ENCODE measurements at places on chromosomes 2 and 18.

DNA sequence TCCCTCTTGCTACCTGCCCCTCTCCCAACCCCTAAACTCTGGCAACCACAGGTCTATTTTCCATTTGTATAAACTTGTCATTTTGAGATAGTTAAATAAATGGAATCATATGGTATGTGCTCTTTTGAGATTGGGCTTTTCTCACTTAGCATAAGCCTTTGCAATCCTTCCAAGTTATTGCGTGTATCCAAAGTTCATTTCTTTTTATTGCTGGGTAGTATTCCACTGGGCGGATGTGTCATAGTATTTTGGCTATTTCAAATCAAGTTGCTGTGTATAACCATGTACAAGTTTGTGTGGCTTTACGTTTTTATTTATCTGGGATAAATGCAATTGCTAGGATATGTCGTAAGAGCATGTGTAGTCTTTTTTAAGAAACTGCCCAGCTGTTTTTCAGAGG is 55.5 kb upstream of the CUL3 start:
- no peak for DNase-seq

DNA sequence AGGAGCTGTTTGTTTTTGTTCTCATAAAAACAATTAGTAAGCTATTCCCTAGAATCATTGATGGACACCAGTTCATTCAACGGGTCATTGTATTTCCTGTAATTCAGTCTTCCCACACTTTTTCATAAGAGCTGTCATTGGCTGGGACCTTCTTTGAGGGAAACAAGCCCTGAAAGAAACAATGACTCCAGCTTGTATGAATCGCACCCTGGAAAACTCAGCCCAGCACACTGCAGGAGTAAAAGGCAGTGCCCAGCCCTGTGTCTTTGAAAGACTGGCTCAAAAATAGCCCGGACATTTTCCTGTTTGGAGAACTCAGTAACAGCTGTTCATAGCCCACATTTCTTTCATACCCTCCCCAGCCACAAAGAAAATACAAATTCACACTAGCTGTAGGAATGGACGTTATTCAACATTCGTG is 81.5 kb downstream of the NCKAP5 start:
- no peak for DNase-seq

DNA sequence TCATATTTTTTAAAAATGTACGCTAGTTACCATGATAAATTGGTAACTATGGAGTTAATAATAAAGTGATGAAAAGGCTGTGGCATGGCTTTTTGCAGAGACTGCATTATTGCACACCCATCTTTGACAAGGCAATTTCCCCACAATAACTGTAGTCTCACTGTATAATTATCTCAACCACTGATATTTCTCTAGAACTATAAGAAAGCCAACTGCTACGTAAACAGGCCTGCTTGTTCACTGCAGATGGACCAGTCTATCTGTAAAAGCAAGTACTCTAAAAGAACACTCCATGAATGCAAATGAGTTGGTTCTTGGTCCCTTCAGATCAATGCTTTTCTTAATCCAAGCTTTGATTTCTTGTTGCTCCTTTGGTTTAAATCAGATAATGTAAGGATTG is 218.7 kb downstream of the RBM43 start:
- no peak for DNase-seq

DNA sequence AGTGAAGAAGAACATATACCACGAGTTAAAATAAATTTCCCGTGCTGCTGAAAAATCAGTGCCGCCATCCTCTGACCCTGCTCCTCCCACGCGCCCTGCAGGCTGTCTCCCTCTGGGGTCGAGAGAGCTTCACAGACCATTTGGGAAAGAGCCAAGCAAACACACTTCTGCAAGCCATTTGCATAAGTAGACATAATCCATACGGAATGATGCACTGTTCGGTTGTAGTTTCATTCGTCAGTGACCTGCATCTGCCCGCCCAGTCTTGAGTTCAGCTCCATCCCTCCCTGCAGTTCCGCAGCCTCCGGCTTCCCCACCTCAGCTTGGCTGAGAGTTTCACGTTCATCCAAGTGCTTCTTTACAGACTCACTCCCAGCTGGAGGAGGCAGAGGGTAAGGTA is 69.6 kb downstream of the TRAPPC12 start:
- no peak for DNase-seq

DNA sequence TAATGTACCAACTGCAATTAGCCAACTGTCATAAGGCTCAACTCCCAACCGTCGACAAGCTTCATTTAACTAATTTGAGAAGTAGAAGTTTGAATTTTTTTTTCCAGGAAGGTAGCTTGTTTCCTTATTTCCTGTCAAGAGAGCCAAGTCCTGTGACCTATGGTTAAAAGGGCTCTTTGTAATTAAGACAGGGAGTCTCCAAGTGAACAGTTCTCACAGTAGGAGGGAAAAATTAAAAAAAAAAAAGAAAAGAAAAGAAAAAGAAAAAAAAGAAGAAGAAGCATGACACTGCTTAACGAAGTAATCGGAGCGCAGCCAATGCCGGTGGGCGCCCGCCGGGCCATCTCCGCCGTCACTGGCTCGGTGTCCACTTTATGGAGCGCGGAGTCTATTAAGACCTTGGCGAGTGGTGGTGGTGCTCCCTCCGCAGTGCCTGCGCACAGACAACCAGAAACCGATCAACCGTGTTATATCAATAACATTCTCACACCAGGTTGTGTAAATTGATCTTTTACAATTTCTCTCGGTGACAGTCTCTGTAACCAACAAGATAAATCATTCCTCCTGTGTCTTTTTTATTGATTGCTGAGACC is 197.2 kb upstream of the POU3F3 start:
- no peak for DNase-seq

GRCh38 chr18:57747809-57748680 is 55.1 kb downstream of the ATP8B1 start:
- DNase-seq, result no peak

DNA sequence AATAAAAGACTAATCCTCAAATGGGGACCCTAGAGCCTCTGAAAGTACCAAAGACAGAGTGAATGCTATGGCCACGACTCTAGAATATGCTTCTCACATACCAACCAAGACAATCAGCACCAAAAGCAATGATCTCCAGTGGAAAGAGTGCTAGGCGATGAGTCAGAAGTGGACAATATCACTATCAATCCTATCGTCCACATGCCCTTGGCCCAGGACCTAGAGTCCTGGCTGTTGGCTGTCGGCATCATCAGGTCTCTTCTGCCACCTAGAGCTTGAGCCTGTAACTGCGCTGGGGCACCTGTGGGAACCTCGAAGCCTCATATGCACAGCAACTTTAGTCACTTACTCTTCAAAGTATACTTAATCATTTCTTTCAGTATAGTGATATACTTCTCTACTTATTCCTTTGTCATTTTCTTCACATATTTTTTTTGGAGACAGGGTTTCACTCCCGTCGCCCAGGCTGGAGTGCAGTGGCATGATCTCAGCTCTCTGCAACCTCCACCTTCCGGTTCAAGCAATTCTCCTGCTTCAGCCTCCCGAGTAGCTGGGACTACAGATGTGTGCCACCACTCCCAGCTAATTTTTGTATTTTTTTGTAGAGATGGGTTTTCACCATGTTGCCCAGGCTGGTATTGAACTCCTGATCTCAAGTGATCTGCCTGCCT is 29.7 kb downstream of the NOL10 start:
- DNase-seq, result peak; percentile 6

GRCh38 chr2:27400348-27401135 is 8.8 kb downstream of the PPM1G start:
- DNase-seq, result no peak

- no peak for DNase-seq
These were observed 1657.0 kb downstream of the LRP1B start for GRCh38 chr2:140473851-140474250.
